ENCODE measurements at places on chromosomes 12 and 14.

DNA sequence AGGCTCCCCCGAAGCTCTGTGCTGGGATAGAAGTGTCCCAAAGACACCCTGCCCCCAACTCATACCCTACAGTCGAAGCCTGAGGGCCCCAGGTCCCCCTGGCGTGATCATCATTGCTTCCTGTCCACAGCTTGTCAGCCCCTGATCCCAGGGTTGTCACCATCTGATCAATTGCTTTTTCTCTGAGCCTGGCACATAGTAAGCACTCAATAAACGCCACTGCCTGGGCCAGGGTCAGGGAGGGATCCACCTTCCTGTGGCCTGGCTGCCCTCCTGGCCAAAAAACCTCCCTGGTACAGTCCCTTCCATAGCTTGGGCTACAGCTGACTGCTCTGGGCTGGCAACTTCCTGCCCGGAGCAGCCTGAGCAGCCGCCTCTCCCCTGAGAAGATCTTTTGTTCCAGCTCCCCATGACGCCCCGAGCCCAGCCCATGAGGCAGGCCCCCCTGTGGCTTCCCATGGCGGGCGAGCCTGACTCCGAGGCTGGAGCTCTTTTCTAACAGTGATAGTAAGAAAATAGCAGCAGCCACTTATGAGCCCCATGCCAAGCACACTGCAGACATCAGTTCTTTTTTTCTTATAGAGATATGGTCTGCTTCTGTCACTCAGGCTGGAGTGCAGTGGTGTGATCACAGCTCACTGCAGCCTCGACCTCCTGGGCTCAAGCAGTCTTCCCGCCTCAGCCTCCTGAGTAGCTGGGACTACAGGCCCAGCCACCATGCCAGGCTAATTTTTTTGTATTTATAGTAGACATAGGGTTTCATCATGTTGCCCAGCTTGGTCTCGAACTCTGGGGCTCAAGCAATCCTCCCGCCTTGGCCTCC lies 6.5 kb downstream of the SH2B3 start:
- DNase-seq = no peak

DNA sequence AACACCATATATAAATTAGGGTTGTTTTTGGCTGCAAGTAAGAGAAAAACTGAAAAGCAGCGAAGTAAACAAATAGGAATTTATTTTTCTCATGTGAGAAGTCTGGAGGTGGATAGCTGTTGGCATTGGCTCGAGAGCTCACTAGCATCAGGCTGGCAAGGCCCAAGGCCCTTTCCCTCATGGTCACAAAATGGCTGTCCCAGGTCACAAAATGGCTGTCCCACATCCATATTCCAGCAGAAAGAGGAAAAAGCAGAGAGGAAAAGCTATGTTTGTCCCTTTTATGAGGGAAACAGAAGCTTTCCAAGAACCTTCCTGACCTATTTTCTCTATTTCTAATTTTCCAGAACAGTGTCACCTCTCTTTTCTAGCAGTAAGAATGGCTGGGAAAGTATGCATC lies 7.5 kb downstream of the CCDC60 start:
- no peak for DNase-seq

GRCh38 chr14:53148671-53149070 lies 4.5 kb downstream of the DDHD1 start:
- DNase-seq = no peak

GRCh38 chr12:6279631-6280030 lies 30.9 kb upstream of the PLEKHG6 start:
- DNase-seq = no peak

DNA sequence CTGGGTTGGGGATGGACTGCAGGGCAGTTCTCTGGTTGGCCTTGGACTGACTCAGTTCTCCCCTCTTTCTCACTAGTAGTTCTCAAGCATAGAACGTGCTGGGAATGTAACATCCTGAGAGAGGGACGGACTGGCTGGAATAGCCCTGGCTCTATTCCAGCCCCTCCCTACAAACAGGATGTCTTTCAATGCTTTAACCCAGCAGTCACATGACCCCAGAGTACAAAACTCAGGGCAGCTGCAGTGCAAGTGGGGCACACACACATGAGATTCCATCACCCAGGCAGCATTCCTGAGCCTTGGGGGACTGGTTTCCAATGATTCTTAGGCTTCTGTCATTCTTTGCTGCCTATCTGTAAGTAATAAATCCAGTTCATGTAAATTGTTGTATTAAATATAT lies 1.6 kb upstream of the ACOT6 start:
- DNase-seq = no peak

DNA sequence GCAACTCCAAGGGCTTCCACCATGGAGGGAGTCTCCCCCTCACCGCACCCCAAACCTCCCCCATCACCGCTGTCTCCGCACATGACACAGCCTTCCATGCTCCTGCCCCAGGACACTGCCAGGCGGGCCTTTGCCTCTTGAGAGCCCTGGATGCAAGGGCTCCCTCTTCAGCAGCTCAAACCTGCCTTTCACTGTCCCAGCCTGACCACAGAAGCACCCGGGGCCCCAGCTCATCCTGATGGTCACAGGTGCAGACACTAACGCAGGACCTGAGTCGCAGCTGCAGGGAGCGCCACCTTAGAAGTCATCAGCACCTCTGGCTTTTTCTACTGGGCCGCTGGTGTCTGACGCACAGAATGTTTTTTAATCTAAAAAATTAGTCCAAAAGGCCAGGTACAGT lies 54.0 kb downstream of the SYNE3 start:
- DNase-seq = no peak

DNA sequence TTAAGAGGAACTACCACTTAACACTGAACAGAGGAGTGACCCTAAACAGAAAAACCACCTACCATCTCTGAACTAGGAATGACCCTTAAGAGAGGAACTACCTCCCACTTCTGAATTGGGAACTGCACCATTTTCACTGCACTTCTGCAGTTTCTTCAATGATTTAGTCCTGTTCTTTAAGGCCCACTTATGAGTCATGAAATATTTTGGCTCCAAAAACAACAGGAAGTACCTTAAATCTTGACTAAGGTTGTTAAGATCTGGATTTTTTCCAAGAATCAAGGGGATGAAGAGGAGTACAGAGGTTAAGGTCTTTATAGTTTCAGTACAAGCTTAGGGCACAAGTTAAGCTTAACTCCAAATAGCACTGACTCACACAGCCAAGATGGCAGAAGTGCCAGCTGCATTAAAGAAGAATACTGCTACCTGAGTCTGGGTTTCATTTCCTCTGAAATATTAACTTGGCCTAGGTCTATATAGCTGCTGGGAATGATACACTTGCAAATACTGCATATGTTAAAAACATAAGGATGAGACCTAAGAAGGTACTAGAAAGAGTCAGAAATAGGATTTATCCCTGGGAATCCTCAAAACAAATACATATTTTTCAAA lies 4.2 kb downstream of the NPC2 start:
- DNase-seq = no peak

DNA sequence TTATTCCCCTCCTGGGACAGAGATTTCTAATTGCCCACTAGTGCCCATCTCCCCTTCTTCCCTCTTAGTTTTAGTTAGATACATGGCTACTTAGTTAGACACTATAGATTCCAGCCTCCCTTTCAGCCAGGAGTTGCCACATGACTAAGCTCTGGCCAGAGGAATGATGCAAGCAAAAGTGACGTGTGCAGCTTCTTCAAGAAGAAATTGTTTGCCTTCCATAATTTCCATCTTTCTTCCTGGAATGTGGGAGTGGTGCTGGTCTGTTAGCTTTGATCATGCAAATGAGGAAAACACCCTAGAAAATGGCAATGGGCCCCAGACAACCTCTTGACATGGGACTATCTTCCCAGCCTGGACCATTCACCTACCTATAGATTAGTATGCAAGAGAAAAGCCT lies 21.4 kb downstream of the CCDC177 start:
- DNase-seq = peak; percentile 52

DNA sequence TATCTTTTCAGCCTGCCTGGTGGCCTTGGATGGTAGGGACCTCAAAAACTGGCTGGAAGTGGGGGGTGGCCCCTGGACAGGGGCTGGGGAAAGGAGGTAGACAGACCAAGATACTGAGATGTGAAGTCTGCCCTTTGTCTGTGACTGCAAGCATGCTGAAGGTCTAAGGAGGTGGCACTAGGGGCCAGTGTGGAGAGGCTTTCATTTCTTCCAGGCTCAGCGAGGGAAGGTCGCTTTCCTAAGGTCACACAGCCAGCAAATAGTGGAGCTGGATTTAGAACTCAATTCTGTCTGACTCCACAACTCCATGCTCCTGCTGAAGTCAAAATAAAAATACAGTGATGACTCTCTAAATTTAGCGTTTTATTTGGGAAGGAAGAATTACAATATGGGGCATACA lies 11.3 kb upstream of the PLBD2 start:
- DNase-seq = no peak

GRCh38 chr12:131441060-131441396 lies 269.9 kb upstream of the SFSWAP start:
- no peak for DNase-seq

DNA sequence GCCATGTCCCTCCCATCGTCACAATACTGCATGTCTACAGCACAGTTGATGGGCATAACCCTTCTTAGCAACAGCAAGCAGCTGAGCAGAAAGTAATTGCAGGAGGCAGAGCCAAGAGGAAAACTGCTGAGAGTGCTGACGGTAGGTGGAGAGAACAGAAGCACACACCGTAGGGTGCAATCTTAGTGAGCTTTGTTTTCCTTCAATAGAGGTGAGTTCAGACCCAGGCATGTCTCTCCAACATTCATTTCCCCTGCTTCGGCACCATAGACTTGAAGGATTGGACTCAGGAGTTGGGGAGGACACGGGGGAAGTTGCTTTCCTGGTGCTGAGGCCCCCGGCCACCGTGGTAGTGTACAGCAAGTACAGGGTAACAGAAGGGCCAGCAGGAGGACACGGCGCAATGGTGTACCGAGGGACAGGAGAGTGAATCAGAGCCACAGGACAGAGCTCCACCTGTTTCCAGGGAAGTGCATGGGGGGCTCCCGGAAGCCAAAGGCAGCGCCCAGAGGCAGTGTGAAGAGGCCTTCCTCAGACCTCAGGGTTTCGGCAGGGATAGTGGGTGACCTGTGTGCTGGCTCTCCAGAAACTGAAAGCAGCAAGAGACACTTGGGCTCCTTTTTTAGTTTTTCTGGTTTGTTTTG lies 36.3 kb upstream of the SINHCAF start:
- no peak for DNase-seq

GRCh38 chr14:76067536-76067935 lies 82.0 kb downstream of the IFT43 start:
- no peak for DNase-seq

- no peak for DNase-seq
Measured at GRCh38 chr12:53991077-53991460, 6.1 kb downstream of the HOXC10 start.

GRCh38 chr12:129564768-129565167 lies 339.1 kb downstream of the TMEM132D start:
- DNase-seq = no peak

DNA sequence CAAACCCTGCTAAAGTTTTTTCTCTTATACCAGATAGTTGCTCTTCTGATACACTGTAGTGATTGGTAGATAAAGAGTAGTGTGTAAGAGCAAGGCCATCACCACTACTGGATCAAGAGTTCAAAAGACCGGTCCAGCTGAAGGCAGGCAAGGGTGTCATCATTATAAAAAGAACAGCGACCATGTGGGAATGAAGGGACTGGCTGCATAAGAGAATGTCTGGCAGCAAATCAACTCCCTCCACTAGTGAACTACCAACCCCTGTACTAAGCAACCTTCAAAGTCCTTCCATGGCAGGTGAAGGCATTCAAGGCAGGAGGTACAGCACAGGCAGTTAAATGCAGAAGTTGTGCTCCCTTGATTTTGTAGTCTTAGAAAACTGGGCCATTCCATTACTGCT lies 53.5 kb downstream of the EGLN3 start:
- DNase-seq = no peak

GRCh38 chr14:81453166-81453766 lies 53.1 kb upstream of the STON2 start:
- DNase-seq = peak; percentile 8

Data from AG09309 (cell line).